ENCODE measurements at places on chromosomes 13 and 19.

DNA sequence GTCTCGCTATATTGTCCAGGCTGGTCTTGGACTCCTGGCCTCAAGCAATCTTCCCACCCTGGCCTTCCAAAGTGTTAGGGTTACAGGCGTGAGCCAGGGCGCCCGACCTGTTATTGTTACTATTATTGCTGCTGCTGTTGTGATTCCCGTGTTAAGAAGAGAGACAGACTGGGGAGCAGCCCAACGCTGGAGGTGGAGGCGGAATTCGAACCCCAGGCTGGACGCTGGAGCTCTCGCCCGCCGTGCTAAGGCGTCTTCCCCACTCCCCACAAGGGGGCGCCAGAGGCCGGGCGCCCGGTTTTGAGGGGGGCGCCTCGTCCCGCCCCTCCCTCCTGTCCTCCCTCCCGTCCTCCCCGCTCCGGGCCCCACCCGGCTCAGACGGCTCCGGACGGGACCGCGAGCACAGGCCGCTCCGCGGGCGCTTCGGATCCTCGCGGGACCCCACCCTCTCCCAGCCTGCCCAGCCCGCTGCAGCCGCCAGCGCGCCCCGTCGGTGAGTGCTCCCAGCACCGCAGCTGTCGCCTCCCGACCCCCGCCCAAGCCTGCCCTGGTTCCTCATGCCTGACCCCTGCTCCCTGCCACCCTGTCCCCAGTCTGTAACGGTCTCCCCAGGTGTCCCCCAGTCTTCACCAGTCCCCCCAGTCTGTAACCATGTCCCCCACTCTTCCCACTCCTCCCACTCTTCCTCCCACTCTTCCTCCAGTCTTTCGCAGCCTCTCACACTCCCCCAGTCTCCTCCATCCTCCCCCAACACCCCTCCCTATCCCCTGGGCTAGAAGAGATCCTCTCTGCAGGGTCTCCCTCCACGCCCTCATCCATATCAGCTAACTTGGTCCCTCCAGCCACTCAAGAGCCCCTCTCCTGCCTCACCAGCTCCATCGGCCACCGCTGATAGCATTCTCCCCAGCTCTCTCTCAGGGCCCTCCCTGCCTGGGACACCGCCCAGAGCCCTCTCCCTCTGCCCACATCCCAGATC, at the start of gene EHD2:
TSS of gene EHD2 (plus strand) at position 377 of the 976 bp plus-strand sequence. CDS start 3,191 bp downstream, outside the sequence.
- DNase-seq: peak; percentile 70

DNA sequence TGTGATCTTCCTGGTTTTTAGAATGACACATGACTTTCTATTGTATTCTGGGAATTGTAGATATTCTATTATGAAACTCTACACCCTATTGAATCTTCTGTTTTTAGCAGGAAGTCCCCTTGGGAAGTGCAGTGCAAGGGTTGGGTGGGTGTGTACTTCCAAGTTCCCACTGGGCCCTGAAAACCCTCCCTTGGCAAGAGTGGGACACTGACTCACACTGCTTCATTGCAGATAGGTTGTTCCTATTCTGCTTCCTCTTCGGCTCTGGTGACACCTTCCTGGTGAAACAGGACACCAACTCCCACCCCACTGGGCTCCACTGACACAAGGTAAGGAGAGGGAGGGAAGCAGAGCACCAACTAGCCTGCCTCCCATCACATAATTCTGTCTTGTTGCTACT, 121.8 kb downstream of the KCTD12 start:
- no peak for DNase-seq

DNA sequence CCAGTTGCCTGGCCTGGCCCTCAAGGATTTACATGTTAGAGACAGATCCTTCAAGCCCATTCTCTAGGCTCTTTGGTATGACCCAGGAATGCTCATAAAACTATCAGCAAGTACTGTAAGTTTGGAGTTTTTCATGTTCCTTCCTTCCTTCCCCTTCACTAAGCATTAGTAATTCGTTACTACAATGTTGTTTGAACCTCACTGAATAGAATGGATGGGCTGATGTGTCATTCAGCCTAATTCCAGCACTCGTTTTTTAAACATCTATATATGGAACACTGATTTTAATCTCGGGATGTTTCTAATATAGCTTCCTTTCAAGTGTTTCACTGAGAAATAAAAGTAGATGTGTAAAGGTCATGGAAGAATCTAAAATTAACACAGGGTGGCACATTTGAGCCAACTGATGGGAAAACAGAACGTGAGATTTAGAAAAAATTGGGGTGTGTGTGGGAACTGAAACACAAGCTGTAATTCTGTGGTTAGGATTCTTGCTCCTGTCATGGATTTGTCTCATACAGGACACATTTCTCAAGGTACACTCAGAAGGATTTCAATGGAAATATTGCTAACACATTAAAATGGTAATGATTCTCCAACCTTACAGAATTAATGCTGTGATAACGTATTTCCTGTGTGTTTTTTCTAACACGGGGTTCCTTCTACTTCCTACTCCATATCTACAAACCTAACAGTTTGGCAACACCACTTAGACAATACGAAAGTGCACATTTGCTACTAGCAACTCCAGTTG, 93.4 kb downstream of the FLT1 start:
- no peak for DNase-seq

DNA sequence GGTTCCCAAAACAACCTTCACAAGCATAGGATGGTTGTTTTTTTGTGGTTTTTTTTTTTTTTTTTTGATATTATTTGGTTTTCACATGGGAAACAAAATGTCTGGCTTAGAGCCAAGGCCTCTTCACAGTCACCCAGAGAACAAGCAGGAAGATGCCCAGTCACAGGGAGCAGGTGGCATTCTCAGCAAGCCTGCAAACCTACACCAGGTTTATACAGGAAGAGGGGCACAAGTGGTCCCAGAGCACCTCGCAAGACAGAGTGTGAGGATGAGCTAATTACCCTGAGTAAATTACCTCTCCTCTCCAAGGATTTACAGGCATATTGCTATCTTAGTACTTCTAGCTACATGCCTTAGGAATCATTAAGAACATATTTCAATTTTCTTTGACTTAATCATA, 1375.6 kb downstream of the EFNB2 start:
- DNase-seq: no peak

GRCh38 chr19:14066134-14066533, 4.3 kb upstream of the PALM3 start:
- DNase-seq: no peak

- DNase-seq: no peak
These were observed 313.3 kb downstream of the GPC6 start for GRCh38 chr13:93539914-93540313.

- no peak for DNase-seq
These were observed 791 bp downstream of the PRKD2 start for GRCh38 chr19:46715975-46716671.

- DNase-seq: no peak
These were observed 70.0 kb downstream of the FOXO1 start for GRCh38 chr13:40596484-40596883.

DNA sequence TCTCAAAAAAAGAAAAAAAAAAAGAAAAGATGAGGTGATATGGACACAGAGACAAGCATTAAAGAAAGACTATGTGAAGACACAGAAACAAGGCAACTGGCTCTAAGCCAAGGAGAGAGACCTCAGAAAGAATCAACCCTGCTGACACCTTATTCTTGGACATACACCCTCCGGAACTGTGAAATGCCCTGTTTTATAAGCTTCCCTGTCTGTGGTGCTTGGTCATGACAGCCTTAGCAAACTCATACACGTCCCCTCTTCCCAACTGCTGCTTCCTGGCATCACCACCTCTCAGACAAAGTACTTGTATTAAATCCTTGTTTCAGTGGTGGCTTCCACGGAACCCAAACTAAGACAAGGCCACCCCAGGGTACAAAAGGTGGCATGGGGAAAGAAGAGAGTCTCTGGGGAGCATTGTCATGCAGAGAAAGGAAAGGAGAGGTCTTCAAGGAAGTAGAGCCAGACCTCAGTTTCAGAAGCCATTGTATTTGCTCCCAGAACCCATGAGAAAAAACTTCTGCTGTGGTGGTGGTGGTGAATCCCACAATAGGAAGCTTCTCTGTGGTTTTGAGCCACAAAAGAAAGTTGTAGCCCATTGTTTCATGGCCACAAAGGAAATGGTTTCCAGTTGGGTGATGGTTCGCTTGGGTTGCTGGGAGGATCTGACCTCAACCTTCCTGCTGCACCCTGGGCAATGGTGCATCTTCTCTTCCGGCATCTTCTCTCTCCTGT, 16.3 kb upstream of the TSPAN16 start:
- peak; percentile 68 for DNase-seq

GRCh38 chr19:13172346-13173138, 22.3 kb downstream of the IER2 start:
- peak; percentile 79 for DNase-seq

- no peak for DNase-seq
These were observed 31.1 kb downstream of the ZNF571 start for GRCh38 chr19:37563518-37563917.

GRCh38 chr13:33228648-33229445, 56.7 kb downstream of the STARD13 start:
- DNase-seq: no peak

- DNase-seq: peak; percentile 41
These were observed 6.4 kb downstream of the AXL start for GRCh38 chr19:41225238-41226052.

DNA sequence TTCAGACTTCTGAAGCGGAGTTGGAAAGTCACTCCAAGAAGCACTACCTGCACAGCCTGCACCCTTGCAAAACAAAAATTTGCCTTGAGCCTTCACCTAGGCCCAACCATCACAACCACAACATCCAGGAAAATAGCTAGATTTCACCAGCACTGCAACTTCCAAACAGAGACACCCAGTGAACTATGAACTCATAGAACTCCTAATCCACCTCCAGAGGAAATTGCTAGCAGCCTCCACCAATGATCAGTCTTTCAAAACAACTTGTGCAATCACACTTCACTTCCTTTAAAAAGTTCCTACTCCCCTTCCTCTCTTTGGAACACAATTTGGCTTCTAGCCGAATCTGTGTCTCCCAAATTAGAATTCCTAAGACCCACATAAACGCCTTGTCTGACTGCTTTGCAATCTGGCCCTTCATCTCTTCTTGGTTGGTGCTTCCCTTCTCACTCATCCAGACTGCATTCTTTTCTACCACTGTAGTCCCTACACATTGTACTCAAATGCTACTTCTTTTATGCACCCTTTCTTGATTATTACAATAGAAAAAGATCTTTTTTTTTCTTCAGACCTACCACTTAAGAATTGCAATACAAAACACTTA, 489.2 kb upstream of the ARGLU1 start:
- DNase-seq: no peak

DNA sequence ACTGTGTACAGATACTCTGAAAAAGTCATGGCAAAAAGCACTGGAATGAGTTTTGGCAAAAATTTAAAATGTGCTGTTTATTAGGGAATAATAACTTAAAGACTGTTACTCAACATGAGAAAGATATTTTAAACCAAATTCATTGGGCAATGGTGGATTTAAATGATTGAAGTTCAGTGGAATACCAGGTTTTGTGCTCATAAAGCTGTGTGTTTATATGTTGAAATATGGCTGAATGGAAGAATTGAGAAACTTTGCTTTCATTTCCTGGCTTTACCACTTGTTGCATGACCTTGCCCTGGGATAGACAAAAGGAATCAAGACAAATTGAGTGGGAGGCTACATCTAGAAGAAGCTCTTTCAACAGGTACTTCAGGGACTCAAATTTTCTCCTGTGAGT, 246.4 kb downstream of the GPC5 start:
- DNase-seq: no peak

DNA sequence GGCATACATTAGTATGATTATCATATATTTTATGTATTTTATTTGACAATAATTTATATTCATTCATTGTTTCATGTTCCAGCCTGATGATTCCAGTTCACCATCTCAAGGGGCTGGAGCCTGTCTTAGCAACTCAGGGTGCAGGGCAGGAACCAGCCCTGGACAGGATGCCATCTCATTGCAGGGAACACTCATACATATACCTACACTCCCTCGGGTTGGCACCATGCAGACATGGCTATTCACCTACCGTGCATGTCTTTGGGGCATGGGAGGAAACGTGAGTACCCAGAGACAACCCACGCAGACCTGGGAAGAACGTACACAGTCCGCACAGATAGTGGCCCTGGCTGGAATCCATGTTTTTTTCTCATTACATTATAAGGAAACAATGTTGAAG, 151.0 kb upstream of the ZNF536 start:
- no peak for DNase-seq

- no peak for DNase-seq
These were observed 251.7 kb upstream of the ARGLU1 start for GRCh38 chr13:106819413-106820180.

DNA sequence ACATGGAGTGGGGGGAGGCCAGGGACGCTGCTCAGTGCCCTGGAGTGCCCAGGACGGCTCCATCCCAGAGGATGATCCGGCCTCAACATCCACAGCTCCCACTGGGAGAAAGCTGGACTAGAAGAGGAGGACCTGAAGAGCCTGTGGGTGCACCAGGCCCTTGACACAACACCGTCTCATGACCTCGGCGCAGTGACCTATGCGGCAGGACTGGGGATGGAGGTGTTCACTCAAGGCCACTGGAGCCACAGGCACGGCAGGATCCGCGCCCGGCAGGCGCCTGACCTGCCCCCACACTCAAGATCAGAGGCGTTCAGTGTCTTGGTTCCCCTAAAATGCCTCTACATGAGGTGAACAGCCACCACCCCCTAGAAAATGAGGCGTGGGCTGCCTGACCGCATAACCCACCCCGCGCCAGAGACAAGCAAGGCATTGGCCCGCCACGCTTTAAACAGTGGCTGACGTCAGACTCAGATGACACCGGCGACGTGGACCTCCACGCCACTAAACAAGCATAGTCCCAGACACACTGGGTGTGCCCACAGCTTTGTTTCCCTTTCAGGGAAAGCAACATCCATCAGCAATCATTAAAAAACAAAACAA, 8.0 kb downstream of the SGTA start:
- DNase-seq: no peak

DNA sequence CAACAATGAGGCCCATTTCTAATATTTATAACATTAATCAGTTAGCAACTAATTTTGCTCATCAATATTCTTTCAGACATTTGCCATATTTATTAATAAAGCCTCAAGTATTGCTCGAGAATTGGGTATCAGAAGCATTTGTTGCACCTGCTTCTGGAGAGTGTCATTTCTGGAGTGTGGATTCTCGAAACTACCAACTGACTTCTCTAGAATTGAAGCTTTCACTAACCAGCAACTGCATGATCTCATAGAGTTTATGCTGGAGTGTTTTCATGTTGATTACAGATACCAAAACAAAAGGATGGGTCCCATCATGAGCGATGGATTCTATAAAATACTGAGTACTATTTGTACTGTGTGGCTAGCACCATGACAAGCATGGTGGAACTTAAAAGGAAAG, 121.0 kb upstream of the SLC7A1 start:
- no peak for DNase-seq

GRCh38 chr13:33379608-33380007, 94.1 kb upstream of the STARD13 start:
- no peak for DNase-seq

DNA sequence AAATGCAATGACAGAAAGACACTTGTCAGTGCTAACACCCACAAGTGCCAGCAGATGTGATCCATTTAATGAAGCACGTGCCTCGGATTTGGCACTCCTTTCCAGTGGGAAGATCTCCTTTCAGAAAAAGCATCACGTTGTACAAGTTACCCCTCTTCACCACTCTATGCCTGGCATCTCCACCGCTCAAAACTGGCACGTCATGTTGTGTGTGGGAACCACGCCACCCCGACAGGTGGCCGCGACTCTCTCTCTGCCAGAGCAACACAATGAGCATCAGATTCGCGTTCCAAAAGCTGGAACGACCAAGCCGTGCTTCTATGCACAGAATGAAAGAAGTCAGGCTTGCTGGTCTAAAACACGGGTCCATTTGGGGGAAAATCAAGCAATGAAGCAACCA, 24.3 kb downstream of the TMTC4 start:
- DNase-seq: no peak

GRCh38 chr19:5996102-5996501, 18.2 kb upstream of the RANBP3 start:
- DNase-seq: no peak

Measured in activated naive CD4-positive, alpha-beta T cell treated with anti-CD3 and anti-CD28 coated beads, Interleukin-2, amount 50 U/mL, for 72 hours (primary cell).